ENCODE measurements at places on chromosomes 3 and 15.

- no peak for DNase-seq
Observed at GRCh38 chr3:188051801-188052168, 102.2 kb upstream of the LPP start.

DNA sequence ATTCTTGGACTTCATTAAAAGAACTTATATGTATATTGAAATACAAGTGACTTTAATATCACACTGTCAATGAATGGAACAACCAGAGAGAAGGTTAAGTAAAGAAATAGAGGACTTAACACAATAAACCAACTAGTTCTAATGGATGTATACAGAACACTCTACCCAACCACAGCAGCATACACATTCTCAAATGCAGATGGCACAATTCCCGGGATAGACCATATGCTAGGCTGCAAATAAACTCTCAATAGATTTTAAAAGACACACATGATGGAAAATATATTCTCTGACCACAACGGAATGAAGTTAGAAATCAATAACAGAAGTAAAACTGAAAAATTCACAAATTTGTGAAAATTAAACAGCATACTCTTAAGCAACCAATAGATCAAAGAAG is 214.3 kb upstream of the LINGO1 start:
- DNase-seq = no peak

- DNase-seq = no peak
Observed at GRCh38 chr15:78408355-78408640, 29.7 kb upstream of the IREB2 start.

- DNase-seq = no peak
Observed at GRCh38 chr3:37765591-37766488, 95.8 kb upstream of the CTDSPL start.

DNA sequence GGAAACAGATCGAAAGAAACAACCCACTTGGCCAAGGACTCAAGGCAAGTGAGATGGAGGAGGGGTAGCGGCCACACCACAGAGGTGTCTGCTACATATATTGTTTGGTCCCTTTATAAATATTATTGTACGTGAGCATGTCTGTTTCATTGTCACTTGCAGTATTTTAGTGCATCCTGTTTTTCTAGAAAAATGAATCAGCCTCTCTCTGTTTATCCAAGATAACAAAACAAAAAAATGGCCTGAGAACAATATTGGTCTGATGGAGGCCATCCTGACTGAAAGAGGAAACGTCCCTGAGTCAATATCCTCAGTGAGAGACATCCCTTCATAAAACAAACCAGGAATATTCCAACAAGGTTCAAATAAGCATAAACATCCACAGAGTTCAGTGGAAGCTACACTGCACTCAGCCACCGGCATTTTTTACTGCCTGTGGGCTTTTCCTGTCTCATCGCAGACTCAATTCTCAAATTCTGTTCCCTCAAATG is 42.0 kb downstream of the WWTR1 start:
- no peak for DNase-seq

DNA sequence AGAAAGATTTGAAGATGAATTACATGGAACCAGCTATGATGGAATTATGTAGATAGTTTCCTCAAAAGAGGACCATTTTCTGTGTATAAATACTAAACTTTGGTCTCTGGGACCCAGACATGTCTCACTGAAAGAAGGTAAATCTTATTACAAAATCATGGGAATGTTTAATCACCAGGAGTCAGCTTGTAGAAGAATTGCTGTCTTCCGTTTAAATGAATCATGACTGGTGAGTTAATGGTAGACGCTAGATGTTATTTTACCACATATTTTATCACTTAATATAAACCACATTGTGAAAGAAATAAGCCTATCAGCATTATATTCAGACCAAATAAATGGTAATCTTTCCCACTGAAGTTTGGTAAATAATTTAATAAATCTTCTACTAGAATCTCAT is 322.3 kb upstream of the SUCLG2 start:
- DNase-seq = no peak

DNA sequence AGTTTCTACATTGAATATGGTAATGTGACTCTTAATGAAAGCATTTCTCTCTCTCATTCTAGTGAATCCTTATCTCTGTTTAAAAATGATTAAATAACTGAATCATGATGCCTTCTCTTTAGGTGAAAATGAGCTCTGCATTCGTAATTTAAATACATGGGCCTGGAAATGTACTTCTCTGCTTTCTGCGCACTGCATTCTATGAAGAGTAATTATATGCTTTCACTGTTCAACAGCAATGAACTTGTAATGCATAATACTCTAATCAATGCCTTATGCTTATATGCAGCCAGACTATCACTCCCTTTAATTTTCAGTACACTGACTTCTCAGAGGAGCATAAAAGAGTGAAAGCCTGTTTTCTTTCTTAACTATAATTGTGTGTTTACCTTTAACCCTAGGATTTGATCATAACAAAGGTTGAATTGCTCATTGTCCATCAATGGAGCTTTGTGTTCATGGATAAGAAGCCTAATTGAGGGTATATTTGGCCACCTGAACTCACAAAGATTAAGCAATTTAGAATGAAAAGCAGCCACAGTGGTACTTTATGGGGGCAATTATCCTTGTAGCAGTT is 330.8 kb upstream of the PDZRN3 start:
- DNase-seq = no peak

DNA sequence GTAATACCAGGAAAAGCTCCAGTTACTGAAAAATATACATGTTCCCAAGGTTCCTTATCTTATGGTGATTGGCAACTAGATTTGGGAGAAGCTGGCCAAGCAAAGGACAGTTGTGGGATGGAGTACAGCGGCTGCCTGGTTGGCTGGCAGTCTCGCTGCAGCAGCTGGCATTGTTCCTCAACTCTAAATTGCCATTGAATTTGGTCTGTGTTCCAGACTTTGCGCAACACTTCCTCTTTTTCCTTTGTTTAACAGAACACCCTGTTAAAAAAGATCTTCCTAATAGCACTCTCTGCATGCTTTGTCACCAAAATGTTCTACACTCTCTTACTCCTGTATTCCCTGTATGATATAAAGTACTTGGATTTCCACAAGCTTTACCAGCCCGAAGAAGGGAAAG is 420.6 kb upstream of the RBMS3 start:
- no peak for DNase-seq

DNA sequence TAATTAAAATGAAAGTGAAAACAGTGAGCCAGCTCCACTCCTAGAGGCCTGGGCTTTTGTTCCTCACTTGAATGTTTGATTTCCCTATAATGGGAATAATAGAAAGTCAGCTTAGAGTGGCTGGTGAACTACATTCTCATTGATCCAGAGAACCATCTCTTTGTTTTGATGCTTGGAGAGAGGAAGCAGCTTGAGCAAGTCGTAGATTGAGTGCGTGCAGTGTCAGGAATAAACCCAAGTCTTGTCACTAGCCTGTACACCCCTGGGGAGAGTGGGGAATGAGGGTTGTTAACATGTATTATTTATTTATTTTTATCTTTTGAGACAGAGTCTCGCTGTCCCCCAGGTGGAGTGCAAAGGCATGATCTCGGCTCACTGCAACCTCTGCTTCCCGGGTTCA is 885 bp upstream of the LSG1 start:
- no peak for DNase-seq

GRCh38 chr15:57334257-57334656 is 42.0 kb upstream of the CGNL1 start:
- no peak for DNase-seq

DNA sequence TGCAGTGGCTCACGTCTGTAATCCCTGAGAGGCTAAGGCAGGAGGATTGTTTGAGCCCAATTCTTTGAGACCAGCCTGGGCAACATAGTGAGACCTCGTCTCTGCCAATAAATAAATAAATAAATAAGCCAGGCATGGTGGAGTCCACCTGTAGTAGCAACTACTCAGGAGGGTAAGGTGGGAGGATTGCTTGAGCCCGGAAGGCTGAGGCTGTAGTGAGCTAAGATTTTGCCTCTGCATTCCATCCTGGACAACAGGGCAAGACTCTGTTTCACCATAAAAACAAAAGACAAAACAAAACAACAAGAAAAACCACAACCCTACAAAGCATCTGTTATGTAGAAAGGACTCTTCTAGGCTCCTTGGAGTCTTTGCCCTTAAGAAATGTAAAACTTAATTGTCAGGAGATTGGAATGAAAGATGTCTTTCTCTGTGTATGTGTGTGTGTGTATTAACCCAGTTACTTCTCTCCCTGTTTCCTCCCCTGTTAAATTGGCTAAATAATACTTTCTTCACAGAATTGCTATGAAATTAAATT is 9.5 kb downstream of the NECTIN3 start:
- DNase-seq = no peak

- DNase-seq = no peak
Observed at GRCh38 chr15:95202569-95203349, 971.4 kb downstream of the MCTP2 start.

DNA sequence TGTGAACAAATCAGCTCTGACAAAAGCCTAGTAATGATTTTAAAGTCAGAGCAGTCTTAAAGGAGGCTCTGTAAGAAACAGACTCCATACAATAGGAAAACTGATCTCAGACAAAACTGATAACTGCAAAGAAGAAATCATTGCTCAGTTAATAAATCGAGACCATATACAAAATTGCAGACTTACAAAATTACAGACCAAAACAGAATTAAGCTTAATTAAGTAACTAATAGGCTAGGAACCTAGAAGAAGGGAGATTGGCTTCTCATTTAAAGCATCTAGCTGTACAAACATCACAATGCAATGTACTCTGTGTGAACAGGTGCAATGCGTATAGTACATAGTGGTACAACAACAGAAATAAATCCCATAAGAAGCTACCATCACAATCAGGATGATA is 46.3 kb downstream of the ZBTB20 start:
- DNase-seq = no peak

- DNase-seq = no peak
Observed at GRCh38 chr3:186986406-186986805, 56.1 kb downstream of the ST6GAL1 start.

DNA sequence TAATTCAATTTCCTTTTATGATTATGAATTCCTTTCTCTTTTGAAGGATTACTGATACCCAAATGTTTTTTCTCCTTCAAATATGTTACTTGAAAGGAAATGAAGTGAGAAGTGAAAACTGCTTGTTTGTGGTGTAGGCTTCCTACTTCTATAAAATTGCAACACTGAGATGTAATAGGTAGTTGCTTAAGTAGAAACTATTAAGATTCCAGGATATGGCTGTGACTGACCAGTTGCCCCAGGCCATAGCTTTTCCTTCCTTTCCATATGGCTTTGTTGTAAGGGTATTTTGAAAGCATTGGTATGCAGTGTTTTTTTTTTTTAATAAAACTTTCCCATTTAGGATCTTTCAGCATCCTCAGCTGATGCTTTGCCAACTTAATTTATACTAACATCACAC is 28.5 kb downstream of the DNAJC13 start:
- DNase-seq = no peak

Data from NCI-H187 (cell line).